ENCODE measurements at places on chromosomes 4 and X.
A peak's percentile ranks its signal among the peaks of the same experiment; 100 is the strongest.

DNA sequence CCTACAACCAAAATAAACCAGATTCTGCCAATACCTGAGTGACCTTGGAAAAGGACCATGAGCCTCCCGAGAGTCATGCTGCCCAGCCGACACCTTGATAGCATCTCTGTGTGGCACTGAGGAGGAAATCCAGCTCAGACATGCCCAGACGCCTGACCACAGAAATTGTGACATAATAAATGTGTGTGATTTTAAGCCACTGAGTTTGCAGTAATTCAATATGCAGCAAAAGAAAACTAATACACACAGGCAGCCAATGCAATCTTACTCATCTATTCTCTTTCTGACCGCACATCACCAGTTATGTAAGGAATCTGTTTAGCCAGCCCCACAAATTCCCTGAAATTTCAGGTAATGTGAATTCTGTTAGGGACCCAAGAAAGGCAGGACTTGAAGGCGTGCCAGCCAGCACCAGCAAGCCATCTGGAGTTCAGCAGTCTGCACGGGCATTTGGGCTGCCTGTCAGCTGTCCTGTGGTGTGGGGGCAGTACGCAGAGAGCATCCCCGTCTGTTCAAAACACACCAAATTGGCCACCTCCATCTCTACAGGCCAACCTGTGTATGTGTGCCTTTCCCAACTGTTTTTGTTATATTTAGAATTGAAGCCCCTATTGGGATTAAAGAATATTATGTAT, 176.4 kb downstream of the NLGN4X start:
- DNase-seq, result peak; percentile 73

DNA sequence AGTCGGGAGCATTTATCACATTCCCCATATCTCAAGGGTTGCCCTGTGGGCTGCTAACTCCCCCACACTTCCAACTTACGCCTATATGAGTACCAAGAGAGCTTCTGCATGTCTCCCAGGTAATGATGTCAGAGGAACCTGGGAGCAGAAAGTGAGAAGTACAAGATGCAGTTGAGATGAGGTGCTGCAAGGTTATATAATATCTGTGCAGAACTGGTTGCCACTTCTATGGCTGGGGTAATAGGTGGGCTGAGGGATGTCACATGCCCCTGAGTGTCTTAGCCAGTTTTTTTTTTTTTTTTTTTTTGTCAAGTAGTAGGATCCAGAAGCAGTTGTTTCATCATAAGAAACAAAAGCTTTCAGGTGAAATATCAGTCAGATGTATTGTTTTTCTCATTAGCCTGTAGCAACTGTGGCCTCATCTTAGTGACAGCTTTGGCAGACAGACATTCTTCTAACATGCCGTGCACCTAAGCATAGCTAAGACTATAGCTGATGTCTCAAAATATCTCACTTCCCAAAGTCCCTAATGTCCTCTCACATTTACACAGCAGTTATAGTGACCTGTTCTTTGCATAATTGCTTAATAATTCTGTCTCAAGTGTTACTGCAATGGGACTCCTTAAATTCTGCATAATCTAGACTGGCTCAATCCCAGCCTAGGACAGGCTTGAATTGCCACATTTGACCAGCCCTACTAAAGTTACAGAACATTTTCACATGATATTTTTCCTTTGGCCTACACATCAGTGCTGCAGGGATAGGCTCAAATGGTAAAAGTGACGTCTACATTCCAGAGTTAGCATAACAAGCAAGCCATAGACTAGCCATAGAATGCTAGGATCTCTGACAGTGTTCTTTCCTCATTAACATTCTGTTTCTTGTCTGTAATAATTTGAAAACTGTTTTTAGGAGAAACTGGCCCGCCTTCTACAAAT, 17.9 kb upstream of the MAOB start:
- no peak for DNase-seq

GRCh38 chr4:38686682-38687081, 22.7 kb downstream of the KLF3 start:
- DNase-seq, result no peak

DNA sequence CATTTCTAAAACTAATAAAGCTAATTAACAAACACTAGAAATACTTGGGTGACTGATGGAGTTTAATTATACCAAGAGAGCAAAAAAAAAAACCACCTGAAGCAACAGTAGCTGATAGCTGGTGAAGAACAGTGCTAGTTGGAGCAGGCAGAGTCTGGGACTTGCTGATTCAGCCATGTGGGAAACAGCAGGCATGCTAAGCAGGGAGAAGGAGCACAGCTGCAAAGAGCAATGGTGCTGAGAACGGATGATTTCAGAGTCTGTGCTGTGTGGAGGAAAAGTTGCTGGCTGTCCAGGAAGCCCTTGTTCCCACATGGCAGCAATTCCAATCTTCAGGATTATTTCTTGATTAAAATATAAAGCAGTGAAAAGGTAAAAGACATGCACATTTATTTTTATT, 68.8 kb downstream of the NPY1R start:
- peak; percentile 4 for DNase-seq

GRCh38 chrX:112614640-112615039, 65.1 kb downstream of the LHFPL1 start:
- no peak for DNase-seq

All from epithelial cell of esophagus (primary cell).